Sigmoid colon (tissue), 7 donors: ENCODE measurements at places on chromosomes 6 and 20. TPM values are rescaled to one million over a fixed set of nuclear protein-coding genes. Genes with fewer than 3 reads are reported as not detected.

DNA sequence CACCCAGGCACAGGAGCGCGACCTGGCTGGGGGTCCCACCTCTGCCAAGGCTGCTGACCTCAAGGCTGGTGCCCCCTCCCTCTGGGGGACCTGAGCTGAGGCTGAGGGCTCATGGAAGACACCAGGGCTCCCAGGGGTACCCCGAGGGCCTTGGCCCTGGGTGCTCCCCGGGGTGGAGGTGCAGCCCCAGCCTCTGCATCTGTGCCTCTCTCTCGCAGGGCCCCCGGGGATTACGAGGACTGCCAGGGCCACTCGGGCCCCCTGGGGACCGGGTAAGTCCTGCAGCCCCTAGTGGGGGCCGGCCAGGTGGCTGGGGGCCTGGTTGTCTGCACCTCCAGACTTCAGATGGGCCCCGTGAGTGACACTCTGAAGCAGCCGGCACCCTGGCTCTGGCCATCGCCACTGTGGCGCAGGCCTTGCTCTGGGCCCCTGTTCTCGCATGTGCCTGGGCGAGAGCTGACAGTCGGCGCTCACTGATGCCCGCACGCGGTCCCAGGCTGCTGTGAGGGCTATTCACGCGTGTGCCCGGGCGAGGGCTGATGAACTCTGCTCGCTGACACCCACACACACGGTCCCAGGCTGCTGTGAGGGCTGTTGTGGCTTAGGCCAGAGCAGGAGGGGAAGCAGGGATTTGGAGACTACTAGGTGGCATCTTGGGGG lies 9.3 kb downstream of the COL9A3 start:
- DNase-seq = no peak

DNA sequence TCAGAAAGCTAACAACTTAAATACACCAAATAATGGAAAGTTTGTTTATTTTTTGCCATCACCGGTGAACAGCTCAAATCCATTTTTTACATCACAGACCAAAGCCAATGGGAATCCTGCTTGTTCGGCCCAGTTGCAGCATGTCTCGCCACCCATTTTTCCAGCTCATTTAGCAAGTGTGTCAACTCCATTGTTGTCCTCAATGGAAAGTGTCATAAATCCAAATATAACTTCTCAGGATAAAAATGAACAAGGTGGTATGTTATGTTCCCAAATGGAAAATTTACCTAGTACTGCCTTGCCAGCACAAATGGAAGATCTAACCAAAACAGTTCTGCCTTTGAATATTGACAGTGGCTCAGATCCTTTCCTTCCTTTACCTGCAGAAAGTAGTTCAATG lies 65.3 kb upstream of the SMIM8 start:
- DNase-seq = no peak

GRCh38 chr6:161961046-161961445 lies 687.2 kb upstream of the AGPAT4 start:
- no peak for DNase-seq

- DNase-seq = no peak
These were observed 80.5 kb downstream of the DNAAF9 start for GRCh38 chr20:3326779-3327521.

GRCh38 chr6:32074996-32075532 lies 34.1 kb downstream of the TNXB start:
- DNase-seq = no peak

- no peak for DNase-seq
These were observed 554.9 kb downstream of the MAFB start for GRCh38 chr20:40134176-40134575.

GRCh38 chr20:58458342-58459057 lies 56.7 kb downstream of the APCDD1L start:
- DNase-seq = no peak

DNA sequence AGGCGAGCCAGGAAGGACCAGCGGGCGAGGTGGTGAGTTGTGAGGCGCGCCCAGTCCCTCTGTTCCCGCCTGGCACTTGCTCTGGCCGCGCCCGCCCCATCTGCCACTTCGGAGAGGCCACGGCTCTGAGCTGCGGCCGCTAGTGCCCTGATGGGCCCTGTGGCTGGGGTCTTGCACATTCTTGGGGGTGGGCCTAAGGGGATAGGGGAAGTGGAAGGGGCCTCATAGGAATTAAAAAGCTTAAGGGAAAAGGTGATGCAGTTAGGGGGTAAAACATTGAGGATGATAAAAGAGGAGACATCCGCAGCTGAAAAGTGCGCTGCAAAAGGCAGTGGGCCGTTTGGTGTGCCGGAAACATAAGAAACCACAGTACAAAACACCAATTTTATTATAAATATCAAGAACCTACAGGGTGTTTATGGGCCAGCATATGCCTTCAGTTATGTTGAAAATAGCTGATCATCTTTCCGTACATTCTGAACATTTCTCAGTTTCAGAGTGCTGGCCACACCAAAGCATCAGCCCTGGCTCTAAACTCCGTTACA lies 1.1 kb upstream of the PSMB8 start:
- no peak for DNase-seq

The PPP1R10 gene
- 26.8 TPM for total RNA-seq

The CTSZ gene
- total RNA-seq = 120 TPM

The FAM217B gene
- total RNA-seq = 10.0 TPM

The C6orf132 gene
- total RNA-seq = 0.33 TPM

The ENPP3 gene
- total RNA-seq = 0.49 TPM

The BTNL2 gene
- total RNA-seq = not detected

The CYP21A2 gene
- total RNA-seq = 3.6 TPM

The KIAA1755 gene
- 9.2 TPM for total RNA-seq

The SLC16A10 gene
- 0.36 TPM for total RNA-seq

The SPATS1 gene
- not detected for total RNA-seq

The TSPO2 gene
- not detected for total RNA-seq

The HLA-DRB5 gene
- 20.8 TPM for total RNA-seq
